ENCODE measurements at places on chromosomes 4 and X.

- no peak for DNase-seq
Observed at GRCh38 chrX:1591863-1592469, 562 bp downstream of the AKAP17A start.

DNA sequence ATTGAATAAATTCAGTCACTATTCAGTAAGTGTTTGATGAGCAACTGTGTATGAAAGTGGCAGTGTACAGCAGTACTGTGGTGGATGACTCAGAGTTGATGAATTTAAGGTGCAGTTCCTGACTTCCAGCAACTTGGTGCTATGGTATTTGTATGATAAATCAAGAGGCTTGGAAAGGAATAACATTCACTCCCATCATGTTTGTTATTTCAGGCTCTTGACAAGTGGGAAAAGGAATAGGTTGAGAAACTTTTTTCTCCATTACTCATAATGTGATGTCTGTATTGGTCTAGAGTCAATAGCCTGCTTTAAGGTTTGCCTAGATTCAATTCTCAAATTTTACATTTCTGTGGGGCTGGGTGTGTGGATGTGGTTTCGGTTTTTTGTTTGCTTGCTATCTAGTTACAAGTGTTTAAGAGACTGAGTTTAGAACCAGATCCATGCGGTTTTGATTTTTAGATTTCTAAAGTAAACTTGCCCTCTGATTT lies 35.1 kb upstream of the CYP2U1 start:
- peak; percentile 93 for DNase-seq

GRCh38 chr4:141870152-141870551 lies 233.8 kb downstream of the IL15 start:
- DNase-seq = no peak

- DNase-seq = no peak
Observed at GRCh38 chr4:20318909-20319277, 67.2 kb downstream of the SLIT2 start.

- no peak for DNase-seq
Observed at GRCh38 chr4:19402581-19403065, 849.1 kb upstream of the SLIT2 start.

- DNase-seq = no peak
Observed at GRCh38 chrX:23764188-23764984, 18.6 kb upstream of the SAT1 start.

- DNase-seq = no peak
Observed at GRCh38 chr4:183658362-183659028, 490 bp downstream of the RWDD4 start.

- DNase-seq = no peak
Observed at GRCh38 chr4:27178061-27178460, 317.4 kb downstream of the STIM2 start.

- DNase-seq = no peak
Observed at GRCh38 chr4:72900952-72901351, 168.6 kb downstream of the COX18 start.

GRCh38 chr4:72374159-72374558 lies 194.9 kb downstream of the ADAMTS3 start:
- DNase-seq = no peak

- no peak for DNase-seq
Observed at GRCh38 chrX:53435997-53436396, 1.8 kb upstream of the HSD17B10 start.

DNA sequence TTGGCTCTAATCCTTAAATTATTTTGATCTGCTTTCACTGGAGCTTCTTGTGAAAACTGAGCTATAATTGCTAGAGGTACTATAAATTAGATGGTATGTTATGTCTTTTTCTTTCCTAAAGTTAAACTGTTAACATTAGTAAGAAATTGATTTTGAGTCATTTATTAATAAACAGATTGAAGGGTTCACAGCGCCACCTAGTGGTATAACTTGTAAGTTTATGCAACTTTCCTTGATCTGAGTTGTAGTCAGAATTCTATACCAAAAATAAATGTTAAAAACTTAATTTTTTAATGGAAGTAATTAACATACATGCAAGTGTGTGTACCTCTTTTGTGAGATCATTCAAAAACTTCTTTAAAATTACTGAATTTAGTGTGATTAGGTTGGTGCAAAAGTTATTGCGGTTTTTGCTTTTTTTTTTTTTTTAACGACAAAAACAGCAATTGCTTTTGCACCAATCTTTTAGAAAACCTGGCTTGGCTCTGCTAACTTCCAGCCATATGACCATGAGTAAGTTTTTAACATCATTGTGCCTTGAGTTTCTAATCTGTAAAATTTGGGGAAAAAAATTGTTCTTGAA lies 151.5 kb downstream of the CENPC start:
- no peak for DNase-seq

- no peak for DNase-seq
Observed at GRCh38 chr4:74471264-74471663, 26.3 kb downstream of the AREG start.

- DNase-seq = peak; percentile 15
Observed at GRCh38 chrX:53357799-53358530, 64.5 kb downstream of the SMC1A start.

GRCh38 chr4:19945979-19946380 lies 305.7 kb upstream of the SLIT2 start:
- peak; percentile 80 for DNase-seq

DNA sequence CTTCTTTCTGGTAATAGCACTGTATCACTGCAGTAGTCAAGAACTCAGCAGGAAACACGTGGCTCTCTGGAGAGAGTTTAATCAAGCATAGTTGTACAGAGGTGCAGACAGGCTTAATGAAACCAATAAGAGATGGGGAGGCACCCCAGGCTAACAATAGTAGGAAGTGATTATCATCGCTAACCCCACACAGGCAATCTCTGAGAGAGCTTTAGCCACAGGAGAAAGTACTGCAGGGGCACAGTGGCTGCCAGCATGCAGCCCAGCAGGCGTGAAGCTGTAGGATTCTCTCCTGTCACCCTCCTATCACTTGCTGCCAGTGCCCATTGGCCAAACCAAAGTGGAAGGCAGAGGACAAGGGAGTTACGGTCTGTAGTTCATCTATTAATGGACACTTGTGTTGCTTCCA lies 450.0 kb upstream of the RASGEF1B start:
- no peak for DNase-seq

DNA sequence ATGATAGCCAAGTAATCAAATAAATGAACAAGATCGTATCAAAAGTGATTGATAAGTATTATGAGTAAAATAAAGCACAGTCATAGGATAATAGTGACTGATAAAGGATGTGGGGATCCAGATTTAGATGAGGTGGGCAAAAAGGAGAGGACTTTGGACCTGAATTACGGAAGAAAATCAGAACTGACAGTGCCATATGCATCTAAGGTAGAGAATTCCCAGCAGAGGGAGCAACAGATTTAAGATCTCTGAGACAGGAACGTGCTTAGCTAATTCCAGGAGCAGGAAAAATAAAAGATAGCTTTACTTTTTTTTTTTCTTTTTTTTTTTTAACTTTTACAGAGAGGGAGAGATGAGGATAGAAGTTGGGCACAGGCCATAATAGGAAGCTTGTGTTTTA lies 189.9 kb downstream of the NWD2 start:
- DNase-seq = no peak

DNA sequence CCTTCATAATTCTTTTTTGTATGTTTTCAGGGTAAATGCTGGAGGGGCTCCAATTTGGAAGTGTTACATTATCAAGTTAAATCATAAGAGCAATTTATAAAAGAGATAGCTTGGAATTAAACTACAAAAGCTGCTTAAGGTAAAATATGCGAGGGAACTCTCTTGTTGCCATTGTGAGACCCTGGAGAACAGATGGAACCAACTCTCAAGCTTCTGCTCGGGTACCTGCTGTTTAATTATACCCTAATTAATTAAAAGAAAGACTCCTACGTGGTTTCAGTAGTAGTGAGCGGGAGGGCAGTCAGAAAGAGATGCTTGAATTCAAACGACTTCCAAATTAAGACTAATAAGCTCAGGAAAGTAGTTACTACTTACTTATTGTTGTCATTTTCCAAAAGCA lies 313.1 kb upstream of the TACR3 start:
- DNase-seq = no peak

GRCh38 chrX:9953396-9953795 lies 13.8 kb upstream of the CLDN34 start:
- no peak for DNase-seq

DNA sequence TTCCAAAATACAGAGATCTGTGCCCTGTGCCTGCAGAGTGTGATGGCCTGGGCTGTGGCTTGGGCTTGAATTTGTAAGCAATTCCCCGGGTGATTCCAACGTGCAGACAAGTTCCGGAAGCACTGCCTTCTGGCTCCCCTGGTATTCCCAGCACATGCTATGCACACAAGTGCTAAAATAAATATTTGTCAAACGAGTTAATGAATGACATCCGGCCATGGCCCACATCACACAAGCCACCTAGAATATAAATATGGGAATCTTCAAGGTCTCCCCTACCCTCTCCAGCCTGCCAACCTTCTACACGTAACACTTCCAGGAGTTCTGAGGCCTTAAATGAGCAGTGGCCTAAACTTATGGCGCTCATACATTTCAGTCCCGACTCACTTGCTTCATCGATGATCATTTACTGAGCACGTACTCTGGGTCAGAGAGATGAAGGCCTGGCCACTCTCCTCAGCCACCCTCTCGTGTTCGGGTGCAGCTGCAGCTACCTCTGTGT lies 21.3 kb downstream of the DCTD start:
- no peak for DNase-seq

GRCh38 chr4:41429280-41429669 lies 108.7 kb upstream of the LIMCH1 start:
- DNase-seq = no peak

Data from retinal pigment epithelial cell (primary cell).